ENCODE measurements at places on chromosomes 5 and 9. TPM values are rescaled to one million over a fixed set of nuclear protein-coding genes. Genes with fewer than 3 reads are reported as not detected.

EQTN gene
- not detected for total RNA-seq

PCDHB5 gene
- total RNA-seq: 4.3 TPM

TEK gene
- total RNA-seq: 30.7 TPM

FAXDC2 gene
- total RNA-seq: 24.6 TPM

PCA3 gene
- total RNA-seq: not detected

CWC27 gene
- total RNA-seq: 9.1 TPM

EGFLAM gene
- 2.2 TPM for total RNA-seq

CREBRF gene
- total RNA-seq: 22.5 TPM

MATR3 gene
- 159 TPM for total RNA-seq

DNA sequence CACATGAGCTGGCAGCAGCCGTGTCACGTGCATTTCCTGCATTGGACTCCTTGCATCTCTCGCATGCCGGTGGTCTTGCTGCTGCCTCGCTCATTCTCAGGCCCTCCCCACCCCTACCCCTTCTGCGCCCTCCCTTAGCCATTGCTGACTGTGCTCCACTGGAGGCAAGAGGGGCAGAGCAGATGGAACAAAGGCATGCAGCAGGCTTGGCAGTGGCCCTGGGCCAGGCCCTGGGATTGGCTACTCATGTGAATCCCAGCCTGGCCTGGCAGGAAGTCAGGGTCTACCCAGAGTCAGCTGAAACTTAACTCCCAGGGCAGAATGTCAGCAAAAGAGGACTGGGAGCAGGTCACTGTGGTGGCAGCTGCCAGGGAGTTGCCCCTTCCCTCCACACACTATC lies 62.3 kb downstream of the TSTD2 start:
- H3K36me3 ChIP-seq: peaks cover 79% of the 10 kb centered on the region
- DNase-seq: peak; percentile 60
- no peak overlapping the region for H3K4me3 ChIP-seq

DNA sequence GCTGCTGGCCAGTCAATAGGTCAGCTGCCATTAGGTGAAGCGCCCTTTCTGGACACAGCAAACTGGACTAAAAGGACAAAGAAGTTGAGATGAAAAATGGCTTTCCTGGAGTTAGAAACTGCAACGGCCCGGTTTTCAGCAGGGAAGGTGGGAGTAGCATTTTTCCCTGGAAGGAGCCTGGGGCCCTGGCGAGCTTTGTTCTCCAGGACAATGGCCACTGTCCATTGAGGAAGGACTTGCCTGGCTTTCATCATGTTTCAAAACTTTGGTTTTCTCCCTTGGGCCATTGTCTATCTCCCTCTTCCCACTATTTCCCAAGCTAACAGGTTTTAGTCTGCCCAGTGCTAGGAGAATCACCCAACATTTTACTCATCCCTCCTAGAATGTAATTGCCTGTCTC lies 56.2 kb downstream of the MOCS2 start:
- H3K27ac ChIP-seq: no peak overlapping the region
- H3K27me3 ChIP-seq: no peaks in the 10 kb centered on the region
- no peak overlapping the region for H3K4me3 ChIP-seq
- DNase-seq: no peak
- H3K36me3 ChIP-seq: no peaks in the 10 kb centered on the region

GRCh38 chr9:124869466-124869985 lies 7.6 kb downstream of the ARPC5L start:
- H3K27me3 ChIP-seq: no peaks in the 10 kb centered on the region
- peak overlapping the region; percentile 89 for H3K4me3 ChIP-seq
- no peak for DNase-seq
- peaks cover 56% of the 10 kb centered on the region for H3K4me1 ChIP-seq

GRCh38 chr5:82218374-82219156 lies 59.6 kb downstream of the RPS23 start:
- H3K4me3 ChIP-seq: no peak overlapping the region
- DNase-seq: no peak
- no peaks in the 10 kb centered on the region for H3K27me3 ChIP-seq
- no peak overlapping the region for H3K27ac ChIP-seq

DNA sequence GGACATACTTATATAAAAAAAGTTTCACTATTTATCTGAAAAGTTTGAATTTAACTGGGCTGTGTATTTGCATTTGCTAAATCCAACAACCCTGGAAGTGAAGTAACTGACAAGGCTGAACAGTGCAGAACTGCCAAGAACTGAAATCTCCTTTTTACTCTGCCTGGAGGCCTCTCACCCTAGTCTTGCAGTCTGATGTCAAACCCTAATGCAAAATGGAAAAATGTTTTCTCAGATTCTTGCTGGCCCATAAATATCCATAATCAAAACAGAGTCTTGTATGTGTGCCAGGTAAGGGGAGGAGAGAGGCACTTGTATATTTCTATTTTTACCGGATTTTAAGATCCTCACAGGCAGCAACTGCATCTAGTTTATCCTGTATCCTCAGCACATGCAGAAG lies 432.7 kb upstream of the KLF4 start:
- H3K27me3 ChIP-seq: no peaks in the 10 kb centered on the region
- no peaks in the 10 kb centered on the region for H3K4me1 ChIP-seq
- H3K36me3 ChIP-seq: no peaks in the 10 kb centered on the region

DNA sequence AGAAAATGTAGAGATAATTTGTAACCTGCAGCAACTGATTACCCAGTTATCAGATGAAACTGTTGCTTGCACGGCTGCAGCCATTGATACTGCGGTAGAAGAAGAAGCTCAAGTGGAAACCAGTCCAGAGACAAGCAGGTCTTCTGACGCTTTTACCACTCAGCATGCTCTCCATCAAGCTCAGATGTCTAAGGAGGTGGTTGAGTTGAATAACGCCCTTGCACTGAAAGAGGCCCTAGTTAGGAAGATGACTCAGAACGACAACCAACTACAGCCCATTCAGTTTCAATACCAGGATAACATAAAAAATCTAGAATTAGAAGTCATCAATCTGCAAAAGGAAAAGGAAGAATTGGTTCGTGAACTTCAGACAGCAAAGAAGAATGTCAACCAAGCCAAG lies 1.7 kb downstream of the KIF4B start:
- no peaks in the 10 kb centered on the region for H3K27me3 ChIP-seq
- H3K4me3 ChIP-seq: no peak overlapping the region
- DNase-seq: no peak
- H3K36me3 ChIP-seq: no peaks in the 10 kb centered on the region

DNA sequence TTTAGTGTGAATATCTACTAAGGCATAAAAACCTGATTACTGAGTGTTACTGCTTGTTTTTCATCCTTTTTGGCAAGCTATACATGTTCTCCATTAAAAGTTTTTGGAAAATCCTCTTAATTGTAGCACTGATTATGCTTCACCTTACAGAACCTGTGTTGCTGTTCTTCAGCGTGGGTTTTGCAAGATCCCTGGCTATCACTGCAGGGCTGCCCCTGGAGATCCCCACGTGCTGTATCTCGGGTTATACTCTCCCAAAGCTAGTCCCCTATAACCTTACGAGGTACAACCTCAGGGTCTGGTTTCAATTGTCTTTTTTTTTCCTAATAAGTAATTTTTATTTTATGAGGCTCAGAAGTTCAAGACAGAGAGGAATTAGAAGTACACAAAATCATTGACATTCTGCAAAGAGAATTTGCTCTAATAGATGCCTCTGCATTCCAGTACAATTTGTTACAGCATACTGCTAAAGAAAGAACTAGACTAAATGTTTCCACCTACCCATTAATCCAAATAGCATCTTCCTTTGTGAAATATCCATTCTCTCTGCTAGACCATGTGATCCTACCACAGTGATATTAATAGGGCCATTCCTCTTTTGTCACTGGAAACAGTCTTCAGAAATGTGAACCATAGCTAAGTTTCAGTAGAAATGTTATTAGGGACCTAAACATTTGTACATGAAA lies 25.8 kb upstream of the CAMK4 start:
- no peak for DNase-seq
- H3K4me3 ChIP-seq: no peak overlapping the region
- H3K27me3 ChIP-seq: no peaks in the 10 kb centered on the region
- H3K27ac ChIP-seq: no peak overlapping the region
- H3K36me3 ChIP-seq: no peaks in the 10 kb centered on the region
- no peaks in the 10 kb centered on the region for H3K4me1 ChIP-seq

DNA sequence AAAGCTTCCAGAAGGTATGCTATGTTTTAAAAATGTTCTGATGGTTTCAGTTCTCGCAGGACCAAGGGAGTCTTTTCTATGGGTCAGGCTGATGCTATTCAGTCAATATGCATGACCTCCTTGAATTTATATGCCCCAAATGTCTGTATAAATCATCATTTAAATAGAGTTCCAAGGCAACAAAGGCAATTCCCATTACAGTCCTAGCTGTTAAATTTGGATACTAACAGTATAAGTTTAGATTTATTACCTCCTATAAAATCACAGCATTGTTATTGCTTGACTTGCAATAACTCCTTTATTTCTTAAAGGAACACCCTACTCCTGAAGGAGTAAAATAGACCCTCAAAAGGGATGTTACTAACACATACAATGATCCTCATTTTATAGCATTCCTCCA lies 387.7 kb upstream of the CHD1 start:
- no peaks in the 10 kb centered on the region for H3K27me3 ChIP-seq
- DNase-seq: no peak
- H3K36me3 ChIP-seq: no peaks in the 10 kb centered on the region
- H3K4me3 ChIP-seq: no peak overlapping the region
- no peaks in the 10 kb centered on the region for H3K4me1 ChIP-seq

DNA sequence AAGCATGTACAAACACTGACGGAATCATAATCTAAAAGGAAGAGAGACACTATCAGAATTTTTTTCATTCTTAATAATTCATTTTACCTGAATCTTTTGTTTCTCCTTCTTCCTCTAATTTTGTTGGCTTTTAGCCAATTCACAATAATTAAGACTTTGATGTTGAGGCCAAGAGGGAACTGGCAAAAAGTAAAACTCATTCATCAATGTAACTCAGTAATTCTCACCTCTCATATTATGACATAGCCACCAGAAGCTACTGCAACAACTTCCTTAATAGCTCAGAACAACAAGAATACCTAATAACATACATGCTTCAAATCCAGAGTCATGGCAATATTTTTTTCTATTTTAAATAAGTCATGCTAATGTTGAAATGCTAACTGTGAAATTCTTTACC lies 64.5 kb downstream of the MCTP1 start:
- no peaks in the 10 kb centered on the region for H3K4me1 ChIP-seq
- H3K36me3 ChIP-seq: no peaks in the 10 kb centered on the region
- H3K27me3 ChIP-seq: no peaks in the 10 kb centered on the region
- no peak overlapping the region for H3K4me3 ChIP-seq
- H3K27ac ChIP-seq: no peak overlapping the region
- DNase-seq: no peak

- no peak overlapping the region for H3K27ac ChIP-seq
- H3K4me1 ChIP-seq: no peaks in the 10 kb centered on the region
- DNase-seq: no peak
Measured at GRCh38 chr9:16848179-16848578, 22.3 kb downstream of the BNC2 start.

DNA sequence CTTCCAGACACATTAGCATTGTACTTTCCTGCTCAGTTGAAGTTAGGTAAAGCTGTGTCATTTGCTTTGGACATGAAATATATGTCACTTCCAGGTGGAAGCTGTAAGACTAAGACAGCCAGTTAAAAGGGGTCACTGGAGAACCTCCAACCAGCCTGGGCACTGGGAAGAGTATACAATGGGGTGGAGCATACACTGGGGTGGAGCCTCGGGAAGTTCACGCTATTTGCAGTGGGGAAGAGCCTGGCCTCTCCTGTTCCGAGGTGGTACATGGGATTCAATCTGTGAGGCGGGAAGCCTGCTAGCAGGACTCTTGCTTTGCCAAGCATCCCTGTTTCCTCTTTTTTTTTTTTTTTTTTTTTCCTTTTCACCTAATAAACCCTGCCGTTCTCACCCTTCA lies 145.3 kb downstream of the TTC39B start:
- no peak overlapping the region for H3K27ac ChIP-seq
- no peak for DNase-seq
- H3K36me3 ChIP-seq: no peaks in the 10 kb centered on the region
- H3K4me1 ChIP-seq: peaks cover 2% of the 10 kb centered on the region
- no peak overlapping the region for H3K4me3 ChIP-seq
- H3K27me3 ChIP-seq: no peaks in the 10 kb centered on the region

- no peaks in the 10 kb centered on the region for H3K27me3 ChIP-seq
- H3K36me3 ChIP-seq: no peaks in the 10 kb centered on the region
- H3K4me1 ChIP-seq: no peaks in the 10 kb centered on the region
- DNase-seq: no peak
- H3K4me3 ChIP-seq: no peak overlapping the region
- H3K27ac ChIP-seq: no peak overlapping the region
Measured at GRCh38 chr5:156008844-156009243, 318.1 kb upstream of the SGCD start.

DNA sequence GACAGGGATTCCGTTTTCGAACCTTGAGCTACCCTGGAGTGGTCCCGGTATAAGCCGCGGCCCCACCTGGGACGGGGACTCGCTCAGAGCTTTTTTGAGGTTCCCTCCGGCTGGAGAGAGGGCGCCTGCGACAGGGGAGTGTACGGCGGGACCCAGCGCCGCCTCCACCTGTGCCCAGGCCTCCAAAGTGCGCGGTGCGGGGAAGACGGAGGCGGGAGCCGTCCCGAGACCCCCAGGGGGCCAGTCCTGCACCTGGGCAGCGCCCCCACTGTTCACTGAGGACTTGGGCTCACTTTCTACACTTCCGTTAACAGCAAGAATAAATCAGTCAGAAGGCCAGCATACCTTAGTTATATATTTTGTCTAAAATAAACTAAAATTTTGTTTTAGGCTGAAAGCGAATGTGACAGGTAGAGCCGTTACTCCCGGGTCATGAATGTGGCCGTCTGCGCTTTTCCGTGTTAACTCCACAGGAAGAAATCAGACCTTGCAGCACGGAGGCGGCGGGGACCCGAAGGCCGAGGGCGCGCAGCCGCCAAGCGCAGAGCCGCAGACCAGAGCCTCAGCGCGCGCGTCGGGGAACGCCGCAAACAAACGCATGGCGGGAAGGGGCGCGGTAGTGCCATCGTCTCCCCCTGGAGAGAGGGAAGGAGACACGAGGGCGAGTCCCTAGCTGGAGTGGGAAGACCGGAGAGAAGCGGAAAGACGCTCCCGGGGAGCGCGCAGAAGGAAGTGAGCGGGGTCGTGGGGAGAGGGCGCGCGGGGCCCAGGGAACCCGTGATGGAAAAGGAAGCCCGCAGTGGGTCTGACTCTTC lies 14.1 kb downstream of the TRIM7 start:
- H3K4me1 ChIP-seq: no peaks in the 10 kb centered on the region
- H3K27ac ChIP-seq: peak overlapping the region; percentile 94
- no peaks in the 10 kb centered on the region for H3K27me3 ChIP-seq
- no peak for DNase-seq
- H3K36me3 ChIP-seq: no peaks in the 10 kb centered on the region

- H3K27me3 ChIP-seq: no peaks in the 10 kb centered on the region
- no peak overlapping the region for H3K4me3 ChIP-seq
- peaks cover 49% of the 10 kb centered on the region for H3K4me1 ChIP-seq
- peaks cover 14% of the 10 kb centered on the region for H3K36me3 ChIP-seq
Measured at GRCh38 chr5:172420235-172420939, 33.9 kb downstream of the SH3PXD2B start.

DNA sequence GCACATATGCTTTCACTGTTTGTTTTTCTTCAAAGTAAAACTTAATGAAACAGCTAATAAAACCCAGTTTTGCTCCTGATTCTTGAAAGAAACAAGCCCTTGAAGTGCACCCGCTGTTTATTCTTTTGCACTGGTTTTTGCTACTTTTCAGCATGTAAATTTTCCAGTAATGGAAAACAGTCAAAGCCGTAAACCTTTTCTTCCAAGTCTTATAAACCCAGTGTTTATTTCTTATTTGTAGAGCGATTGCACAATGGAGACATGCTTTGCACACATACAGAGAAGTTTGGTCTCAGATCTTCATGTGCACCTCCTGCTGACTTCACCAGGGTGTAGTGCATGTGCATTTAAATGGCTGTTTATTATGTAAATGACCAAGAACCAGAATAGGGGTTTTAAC lies 51.8 kb downstream of the ATG10 start:
- no peaks in the 10 kb centered on the region for H3K36me3 ChIP-seq
- H3K4me3 ChIP-seq: no peak overlapping the region
- H3K27ac ChIP-seq: no peak overlapping the region
- DNase-seq: no peak
- H3K27me3 ChIP-seq: no peaks in the 10 kb centered on the region
- H3K4me1 ChIP-seq: peaks cover 8% of the 10 kb centered on the region

All from right atrium auricular region (tissue), 2 donors.